ENCODE measurements at places on chromosomes 7 and 10. TPM values are rescaled to one million over a fixed set of nuclear protein-coding genes. Genes with fewer than 3 reads are reported as not detected.

DNA sequence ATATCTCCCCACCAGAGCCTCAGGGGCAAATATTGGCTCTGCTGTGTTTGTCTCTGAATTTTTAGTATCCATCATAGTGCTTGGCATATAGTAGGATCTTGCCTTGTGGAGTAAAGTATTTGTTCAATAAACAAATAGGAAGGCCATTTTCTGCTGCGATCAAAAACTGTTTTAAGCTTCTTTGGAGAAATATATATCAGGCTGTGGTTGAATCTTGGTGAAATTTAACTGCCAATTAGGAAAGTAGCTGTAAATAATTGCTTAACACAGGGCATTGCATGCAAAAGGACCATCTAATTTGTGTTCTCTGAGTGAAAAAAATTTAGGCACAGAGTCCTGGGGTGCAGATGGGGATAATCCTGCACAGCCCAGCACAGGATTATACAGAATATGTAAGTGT, 15.1 kb downstream of the VCL start:
- DNase-seq = no peak

GRCh38 chr7:78769481-78770101, 683.9 kb downstream of the MAGI2 start:
- DNase-seq = no peak

DNA sequence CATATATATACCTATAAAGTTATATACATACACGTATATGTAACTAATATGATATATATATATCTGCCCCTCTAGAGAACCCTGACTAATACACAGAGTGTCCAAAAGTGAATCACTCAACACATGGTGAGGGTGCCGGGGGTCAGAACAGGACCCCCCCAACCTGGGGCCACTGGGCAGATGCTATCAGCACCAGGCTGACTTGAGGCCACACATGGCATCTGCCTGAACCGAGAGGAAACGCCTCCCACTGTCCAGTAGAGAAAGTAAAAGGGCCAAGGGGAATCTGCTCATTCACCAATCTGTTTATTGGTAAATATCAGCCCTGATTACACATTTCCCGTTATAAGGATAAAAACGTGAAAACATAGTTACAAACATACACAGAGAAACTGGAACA, 218.3 kb downstream of the PTPRN2 start:
- DNase-seq = no peak

Gene SCART1
- 2.1 TPM for polyA plus RNA-seq

GRCh38 chr7:4799508-4800268, 24.3 kb downstream of the AP5Z1 start:
- no peak for DNase-seq
